ENCODE measurements at places on chromosomes 7 and 10. TPM values are rescaled to one million over a fixed set of nuclear protein-coding genes. Genes with fewer than 3 reads are reported as not detected.

The CAMK2G gene
- 19.9 TPM for polyA plus RNA-seq

The OTUD1 gene
- 24.7 TPM for polyA plus RNA-seq

The RBAK gene
- polyA plus RNA-seq, result 23.9 TPM

The MPP7 gene
- 8.6 TPM for polyA plus RNA-seq

The GHRHR gene
- not detected for polyA plus RNA-seq

The EN2 gene
- polyA plus RNA-seq, result 0.24 TPM

The KLF14 gene
- polyA plus RNA-seq, result 0.51 TPM

DNA sequence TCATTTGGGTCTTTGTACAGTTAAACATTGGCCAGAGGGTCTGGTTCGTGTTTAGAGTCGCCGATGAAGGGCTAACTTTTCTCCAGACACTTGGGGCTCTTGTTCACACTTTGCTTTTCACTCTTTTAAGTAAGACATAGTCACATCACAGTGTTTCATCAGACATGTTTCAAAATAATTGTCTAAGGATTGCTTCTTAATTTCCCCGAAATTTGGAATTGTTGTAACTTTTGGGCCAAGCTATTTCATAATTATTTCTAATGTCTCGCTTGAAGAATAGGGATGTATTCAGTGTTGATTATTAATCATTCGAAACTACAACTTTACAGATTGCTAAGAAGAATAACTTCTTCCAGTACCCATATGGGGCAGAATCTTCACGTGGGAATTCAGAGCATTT is 92.8 kb downstream of the TCF7L2 start:
- no peak for DNase-seq

DNA sequence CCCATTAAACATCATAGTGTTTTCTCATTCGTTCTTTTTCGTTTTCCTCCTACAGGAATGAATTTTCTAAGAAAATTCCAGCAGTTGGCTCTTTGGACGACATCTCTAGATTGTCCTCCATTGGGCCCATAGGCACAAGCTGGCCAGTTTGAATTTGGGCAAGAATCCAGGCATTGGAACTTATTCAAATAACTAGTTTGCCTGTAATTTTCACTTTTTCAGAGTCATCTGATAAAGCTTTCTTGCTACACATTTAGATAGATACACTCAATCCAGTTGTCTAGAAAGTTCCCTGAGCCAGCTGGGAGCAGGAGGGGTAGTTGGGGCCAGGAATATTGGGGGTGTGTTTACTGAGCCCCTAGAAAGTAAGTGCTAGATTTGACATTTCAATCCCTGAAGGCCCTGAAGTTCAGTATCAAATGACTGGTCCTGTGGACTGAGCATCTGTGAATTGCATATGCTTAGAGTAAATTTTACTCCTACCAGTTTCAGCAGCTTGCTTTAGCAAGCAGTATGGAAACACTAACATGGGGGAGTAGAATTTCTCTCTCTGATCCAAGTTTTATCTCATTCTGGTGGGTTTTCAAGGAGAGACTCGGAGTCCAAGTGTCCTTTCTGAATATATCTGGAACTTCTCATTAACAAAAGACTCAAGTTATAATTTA is 5.2 kb downstream of the EGFR start:
- no peak for DNase-seq

DNA sequence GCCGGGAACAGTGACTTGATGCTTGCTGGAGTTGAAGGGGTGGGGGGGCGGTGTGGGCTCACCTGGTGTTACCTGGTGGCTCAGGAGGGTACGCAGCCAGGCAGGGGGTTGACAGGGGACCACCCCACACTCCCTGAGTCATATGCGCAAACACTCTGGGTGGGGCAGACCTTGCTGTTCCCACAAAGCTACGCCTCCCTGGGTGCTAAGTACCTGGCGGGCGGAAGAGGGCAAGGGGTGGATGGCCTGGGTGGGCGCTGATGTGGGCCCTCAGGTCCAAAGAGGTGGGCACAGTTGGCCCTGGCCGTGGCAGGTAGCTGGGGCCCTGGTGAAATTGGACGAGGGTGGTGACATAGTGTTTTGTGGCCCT is 13.9 kb downstream of the STX1A start:
- DNase-seq, result no peak

DNA sequence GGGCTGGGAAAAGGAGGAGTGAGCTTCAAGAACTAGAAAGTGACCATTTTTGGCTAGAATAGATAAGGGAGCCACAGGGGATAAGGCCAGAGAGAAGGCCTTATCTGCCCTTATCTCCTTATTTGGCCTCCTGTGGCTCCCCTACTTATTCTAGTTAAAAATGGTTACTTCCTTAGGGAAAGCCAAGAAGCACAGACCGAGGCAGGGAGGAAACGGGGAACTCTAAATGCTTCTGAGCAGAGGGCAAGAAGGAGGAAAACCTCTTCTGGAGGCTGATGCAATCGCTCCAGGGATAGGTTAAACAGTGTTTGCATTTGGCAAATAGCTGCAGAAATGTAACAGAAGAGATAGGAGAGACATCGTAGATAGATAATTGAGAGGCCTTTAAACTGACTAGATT is 18.6 kb downstream of the NRP1 start:
- DNase-seq, result no peak

- DNase-seq, result no peak
These were observed 546.4 kb upstream of the FZD8 start for GRCh38 chr10:36188461-36188860.

DNA sequence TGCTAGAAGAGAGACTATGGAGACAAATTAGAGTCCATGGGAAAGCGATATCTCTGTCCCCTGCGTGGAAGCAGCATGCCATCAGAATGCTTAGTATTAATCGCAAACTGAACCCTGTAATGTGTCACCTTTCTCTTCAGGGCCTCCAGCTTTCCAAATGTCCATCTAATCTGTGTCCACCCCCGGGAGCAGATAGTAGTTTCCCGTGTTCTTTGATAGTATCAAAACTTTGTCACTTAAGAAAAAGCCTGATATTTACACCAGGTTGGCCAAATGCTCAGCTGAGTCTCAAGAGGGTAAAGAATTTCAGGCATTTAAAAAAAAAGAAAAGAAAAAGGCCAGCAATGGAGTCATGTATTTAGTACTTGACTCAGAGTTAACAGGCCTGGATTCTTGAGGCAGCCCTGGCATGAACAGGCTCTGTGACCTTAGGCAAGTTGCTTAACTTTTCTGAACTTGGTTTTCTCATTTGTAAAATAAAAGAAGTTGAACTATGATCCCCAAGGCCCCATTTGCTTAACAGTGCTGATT is 10.4 kb upstream of the GSAP start:
- DNase-seq, result no peak

GRCh38 chr10:112389271-112389822 is 15.4 kb downstream of the ACSL5 start:
- DNase-seq, result no peak

DNA sequence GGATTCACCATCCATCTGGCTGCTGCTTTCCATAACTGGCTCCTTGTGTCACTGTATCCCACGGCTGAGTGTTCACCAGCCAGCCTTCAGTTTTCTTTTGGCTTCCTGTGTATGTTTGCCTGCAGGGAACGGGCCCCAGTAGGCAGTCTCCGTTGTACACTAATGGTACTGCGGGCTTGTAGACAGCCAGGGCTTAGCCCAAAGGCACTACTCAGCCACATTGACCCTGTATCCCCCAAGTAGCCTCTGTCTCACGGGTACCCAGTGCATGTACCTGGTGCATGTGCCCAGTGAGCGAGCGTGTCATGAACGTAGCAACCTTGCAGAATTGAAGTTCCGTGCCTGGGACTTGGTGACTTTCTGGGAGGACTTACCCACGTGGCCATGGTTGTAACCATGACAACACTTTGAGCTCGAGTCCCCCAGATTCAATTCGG is 6.1 kb downstream of the PFKFB3 start:
- DNase-seq, result no peak

- no peak for DNase-seq
These were observed 52.7 kb downstream of the CRTAC1 start for GRCh38 chr10:97977673-97978072.

DNA sequence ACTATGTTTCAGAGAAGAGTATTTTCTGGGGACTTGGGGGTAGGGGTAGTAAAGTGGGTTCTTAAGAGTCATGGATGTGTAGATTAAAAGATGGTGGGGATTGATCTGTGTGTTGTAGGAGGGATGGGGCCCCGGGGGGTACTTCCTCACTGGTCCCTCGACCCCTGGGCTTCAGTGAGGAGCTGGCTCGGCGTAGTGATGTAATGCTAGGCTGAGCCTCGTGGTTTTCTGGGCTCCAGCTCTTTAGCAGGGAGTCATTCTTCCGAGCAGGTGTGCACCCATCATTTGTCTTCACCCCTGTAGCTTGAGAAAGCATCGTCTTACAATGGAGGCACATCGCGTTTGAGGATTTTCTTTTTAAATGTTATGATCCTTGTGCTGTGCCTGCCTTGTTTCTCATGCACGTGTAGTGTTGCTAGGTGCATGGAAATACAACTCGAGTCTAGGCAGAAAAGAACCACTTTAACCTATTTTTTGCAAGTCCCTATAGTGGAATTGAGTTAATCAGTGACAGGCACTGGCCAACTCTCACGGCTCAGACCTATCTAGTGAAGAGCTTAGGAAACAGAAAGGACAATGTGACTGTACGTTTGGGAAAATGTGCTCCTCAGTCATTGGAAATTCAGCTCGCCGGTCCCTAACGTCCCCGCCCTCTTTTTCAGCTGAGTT is 106.1 kb upstream of the BTBD16 start:
- DNase-seq, result no peak

DNA sequence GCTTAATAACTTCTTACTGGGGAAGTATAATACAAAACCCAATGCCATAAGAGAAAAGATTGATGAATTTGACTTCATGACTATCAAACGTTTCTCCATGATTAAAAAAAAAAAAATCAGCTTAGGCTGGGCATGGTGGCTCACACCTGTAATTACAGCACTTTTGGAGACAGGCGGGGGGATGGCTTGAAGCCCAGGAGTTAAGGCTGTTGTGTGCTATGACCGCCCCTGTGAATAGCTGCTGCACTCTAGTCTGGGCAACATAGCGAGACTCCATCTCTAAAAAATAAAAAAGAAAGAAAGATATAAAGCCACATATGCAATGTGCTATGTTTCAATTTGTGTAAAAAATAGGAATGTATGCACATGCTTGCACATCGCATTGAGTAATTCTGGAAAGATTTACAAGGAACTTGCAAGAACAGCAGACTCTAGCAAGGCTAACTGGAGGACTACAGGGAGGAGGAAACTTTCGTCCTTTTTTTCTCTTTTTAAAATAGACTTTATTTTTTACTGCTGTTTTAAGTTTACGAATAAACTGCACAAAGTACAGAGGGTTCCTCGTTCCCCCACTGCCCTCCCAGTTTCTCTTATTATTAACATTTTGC is 10.3 kb upstream of the RARRES2 start:
- no peak for DNase-seq

GRCh38 chr10:85791818-85792532 is 574.6 kb downstream of the GRID1 start:
- no peak for DNase-seq

GRCh38 chr10:86186633-86187032 is 180.0 kb downstream of the GRID1 start:
- DNase-seq, result no peak

DNA sequence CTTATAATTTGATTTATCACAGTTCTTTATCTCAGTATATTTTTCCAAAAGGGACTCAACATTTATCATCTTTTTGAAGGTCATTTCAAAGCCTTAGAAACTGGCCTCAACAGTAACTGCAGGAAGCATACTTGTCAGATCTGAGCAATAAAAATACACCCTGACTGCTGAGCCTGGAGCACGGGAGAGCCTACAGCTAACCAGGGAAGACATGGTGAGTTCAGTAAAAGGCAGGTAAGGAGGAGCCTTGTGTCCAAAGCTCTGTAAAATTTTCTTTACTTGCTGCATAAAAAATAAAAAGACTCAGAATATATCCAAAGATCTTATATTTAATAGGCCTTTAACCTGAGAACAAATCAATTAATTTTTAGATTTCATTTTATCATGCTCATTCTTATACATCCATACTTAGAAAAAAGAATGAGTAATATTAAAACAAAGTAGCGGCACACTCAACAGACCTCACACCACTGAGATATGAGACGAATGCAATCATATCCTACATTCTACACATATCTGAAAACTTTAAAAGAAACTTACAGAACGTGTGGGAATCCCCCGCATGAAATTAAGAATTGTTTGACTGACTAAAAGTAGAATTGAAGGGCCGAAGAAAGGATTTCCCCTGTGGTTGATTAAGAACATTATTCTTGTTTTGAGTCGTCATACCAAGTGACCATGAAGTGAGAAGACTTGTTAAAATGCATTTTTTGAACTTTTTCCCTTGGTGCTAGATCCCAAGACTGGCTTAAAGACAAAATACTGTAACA is 296.4 kb upstream of the MKLN1 start:
- DNase-seq, result no peak

DNA sequence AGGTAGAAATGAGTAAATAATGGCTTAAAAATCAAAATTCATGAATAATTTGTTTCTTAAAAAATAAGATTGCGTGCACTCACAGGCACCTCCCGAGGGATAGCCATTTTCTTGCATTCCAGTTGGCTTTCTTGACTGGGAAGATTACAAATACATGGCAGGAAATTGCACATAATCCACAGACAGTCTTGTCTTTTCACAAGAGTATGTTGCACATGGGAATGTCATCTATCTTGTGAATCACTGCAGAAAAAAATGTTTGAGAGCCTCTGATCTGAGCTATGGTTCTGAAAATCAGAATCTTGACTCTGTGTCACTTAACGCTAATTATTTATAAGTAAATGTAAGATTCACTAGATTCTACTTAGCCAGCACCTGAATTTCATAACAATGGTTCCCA is 74.1 kb upstream of the PRKG1 start:
- DNase-seq, result no peak
